ENCODE measurements at places on chromosomes 1 and 21.

DNA sequence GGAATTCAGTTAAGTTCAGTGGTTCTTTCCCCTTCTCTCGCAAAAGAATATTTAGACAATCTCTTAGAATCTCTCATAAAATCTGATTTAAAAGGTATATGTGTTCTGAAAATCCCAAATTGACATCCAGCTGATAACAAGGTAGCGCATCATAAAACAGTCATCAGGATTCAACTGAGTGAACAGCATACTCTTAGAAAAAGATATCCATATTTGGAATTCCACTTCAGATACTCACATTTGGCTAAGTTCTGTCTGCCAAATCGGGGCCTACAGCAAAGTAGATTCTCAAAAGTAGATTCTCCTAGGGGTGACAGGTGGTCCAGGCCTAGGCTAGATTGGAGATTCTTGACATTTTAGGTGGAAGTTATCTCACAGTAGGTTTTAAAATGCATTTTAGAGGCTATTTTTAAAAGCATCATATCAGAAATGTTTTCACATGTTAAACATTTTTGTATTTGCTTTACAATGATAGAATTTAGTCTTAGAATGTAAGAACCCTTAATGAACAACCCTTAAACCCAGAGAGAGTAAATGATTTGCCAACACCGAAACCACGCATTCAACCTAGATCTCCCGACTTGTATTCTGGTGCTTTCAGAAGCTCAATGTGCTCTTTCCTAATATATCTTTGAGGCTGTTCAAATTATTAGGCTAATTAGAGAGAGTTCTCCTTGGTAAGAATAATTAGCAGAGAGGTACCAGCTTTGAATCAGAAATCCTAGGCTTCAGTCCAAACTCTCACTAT, 318.9 kb downstream of the LMO4 start:
- no peak for DNase-seq

GRCh38 chr1:106380772-106381171, 675.7 kb upstream of the PRMT6 start:
- no peak for DNase-seq

GRCh38 chr1:44675186-44675585, 672 bp downstream of the ARMH1 start:
- DNase-seq, result no peak

- DNase-seq, result no peak
These were observed 453 bp downstream of the PABPC4 start for GRCh38 chr1:39576016-39576657.

DNA sequence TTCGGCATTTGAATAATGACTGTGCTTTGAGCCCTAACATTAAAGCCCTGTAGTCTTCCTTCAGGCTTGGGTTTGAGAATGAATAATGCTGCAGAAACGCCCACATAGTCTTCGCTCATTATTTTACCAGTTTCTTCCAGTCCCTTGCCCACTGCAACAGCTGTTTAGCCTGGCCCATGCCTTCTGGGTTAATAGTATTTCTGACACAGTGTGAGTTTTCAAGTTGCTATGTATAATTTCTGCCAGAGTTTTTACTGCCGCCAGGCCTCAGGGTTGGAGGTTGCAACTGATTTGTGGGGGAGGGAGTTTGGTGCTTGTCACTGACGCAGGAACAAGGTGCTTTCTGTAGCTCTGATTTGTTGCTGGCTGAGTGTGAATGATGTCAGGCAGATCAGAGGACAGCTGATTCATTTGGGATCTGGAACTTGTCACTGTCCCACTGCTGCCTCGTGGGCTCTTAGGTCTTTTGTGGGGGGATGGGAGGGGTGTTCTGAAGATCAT, 109.8 kb downstream of the MAST2 start:
- no peak for DNase-seq

DNA sequence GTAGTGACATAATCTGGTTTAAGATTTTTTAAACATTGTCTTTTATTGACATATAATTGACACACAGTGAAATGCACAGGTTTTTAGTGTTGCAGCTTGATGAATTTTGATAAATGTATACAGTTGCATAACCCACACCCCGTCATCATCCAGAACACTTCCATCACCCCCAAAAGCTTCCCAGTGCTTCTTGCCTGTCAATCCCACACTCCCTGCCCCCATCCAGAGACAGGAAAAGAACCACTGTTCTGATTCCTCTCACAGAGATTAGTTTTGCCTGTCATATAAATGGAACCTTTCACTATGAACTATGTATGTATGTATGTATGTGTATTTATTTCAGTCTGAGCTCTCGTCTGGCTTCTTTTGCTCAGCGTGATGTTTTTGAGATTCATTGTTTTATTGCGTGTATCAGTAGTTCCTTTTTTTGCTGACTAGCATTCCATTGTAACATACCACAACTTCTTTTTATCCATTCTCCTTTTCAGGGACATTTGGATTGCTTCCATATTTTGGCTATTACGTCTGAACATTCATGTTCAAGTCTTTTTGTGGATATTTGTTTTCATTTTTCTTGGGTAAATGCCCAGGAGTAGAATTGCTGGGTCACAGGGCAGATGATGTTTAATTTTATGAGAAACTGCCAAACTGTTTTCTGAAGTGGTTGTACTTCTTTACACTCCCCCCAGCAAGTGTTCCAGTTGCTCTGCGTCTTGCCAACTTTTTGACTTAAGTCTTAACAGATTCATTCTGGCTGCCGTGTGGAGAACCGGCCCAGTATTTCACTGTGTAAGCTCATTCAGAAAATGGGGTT, 8.7 kb downstream of the UBIAD1 start:
- no peak for DNase-seq

- DNase-seq, result no peak
These were observed 157.5 kb upstream of the CD34 start for GRCh38 chr1:208068407-208068806.

GRCh38 chr1:118100686-118101514, 84.1 kb downstream of the SPAG17 start:
- DNase-seq, result no peak

GRCh38 chr1:160978510-160978927, 23.9 kb upstream of the ITLN2 start:
- DNase-seq, result no peak

GRCh38 chr21:38823737-38824123, 18.0 kb downstream of the ETS2 start:
- DNase-seq, result no peak

GRCh38 chr1:200877839-200878551, 5.2 kb downstream of the GPR25 start:
- DNase-seq, result peak; percentile 34

DNA sequence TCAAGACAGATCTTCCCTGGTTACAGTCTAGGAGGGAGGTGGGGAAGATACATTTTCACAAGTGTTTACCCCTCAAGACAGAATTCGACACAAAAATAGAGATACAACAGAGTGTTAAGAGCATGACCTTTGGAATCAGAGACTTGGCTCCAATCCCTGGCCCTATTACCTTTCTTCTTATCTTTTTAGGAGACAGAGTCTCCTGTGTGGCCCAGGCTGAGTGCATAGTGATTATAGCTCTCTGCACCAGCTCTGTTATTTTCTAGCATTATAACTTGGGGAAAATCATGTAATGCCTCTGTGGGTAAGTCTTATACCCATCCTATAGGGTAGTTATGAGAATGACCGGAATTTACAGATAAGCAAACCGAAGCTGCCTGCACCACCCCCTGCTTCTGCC, 9.8 kb downstream of the NIPAL3 start:
- no peak for DNase-seq

DNA sequence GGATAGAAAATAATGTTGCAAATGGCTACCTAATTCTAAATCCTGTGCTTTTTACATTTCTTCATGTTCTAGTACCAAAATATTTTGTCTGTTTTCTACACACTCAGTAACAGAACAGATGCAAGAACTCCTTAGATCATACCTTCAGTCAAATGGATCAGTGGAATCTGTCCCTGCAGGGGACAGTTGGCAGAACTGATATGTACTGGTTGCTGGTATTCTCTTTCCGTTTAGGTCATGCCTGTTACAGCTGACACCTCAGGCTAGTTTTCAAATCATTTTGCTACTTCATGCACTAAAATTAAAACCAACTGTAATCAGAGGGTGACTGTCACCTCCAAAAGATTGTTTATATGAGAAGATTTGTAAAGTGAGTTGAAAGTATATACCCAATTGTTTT, 109.2 kb downstream of the TNNI3K start:
- no peak for DNase-seq
